PC-9 (cell line): ENCODE measurements at places on chromosomes 13 and 19.
A peak's percentile ranks its signal among the peaks of the same experiment; 100 is the strongest.

GRCh38 chr13:99419591-99420243, 81.6 kb upstream of the TM9SF2 start:
- no peak for DNase-seq

DNA sequence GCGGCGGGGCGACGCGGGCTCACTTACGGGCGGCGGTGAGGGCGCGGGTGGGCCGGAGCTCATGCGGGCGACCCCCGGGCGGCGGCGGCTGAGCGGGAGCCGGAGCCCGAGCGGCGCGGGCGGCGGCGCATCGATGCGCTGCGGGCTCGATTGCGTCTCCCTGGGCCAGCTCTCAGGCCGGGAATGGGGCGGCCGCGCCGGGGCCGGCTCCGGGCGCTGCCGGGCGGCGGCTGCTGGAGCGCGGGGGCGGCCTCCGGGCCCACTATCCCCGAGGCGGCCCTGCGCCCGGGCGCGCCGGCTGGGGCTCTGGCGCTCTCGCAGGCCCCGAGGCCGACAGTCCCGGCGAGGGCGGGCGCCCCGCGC, 1.4 kb upstream of the TSHZ3 start:
- DNase-seq = no peak

DNA sequence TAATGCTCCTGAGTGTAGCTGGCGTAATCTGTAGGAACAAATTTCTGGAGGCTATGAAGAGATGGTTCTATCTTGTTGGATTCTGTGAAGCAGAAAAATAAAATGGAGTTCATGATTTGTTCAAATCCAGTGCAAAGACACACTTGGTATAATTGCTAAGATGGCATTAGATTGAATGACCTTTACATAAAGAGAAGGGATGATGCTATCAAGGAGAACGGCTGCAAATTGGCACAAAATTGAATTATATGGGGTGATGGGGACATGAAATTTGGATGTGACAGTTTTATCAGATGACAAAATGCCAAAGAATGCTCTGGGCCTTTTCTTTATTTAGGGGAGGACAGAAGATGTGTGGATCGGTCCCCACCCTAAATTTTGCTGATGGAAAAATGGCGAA, 4.0 kb downstream of the METTL21C start:
- DNase-seq = no peak

DNA sequence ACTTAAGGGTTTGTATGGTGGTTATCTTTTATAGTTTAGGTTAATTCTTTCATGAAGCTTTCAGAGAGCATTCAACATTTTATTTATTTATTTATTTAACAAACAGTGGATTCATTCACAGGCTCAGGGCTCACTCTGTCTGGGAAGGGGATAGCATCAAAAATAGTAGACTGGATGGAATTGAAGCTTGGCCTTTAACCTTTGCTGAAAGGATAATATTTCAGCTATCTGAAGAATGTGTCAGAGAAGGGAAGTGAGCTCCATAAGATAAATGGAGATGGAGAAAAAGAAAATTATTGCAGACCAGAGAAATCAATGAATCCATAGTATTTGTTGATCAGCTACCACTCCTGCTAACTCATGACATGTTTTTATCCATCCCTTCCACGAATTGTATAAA, 305.6 kb downstream of the COG6 start:
- DNase-seq = no peak

DNA sequence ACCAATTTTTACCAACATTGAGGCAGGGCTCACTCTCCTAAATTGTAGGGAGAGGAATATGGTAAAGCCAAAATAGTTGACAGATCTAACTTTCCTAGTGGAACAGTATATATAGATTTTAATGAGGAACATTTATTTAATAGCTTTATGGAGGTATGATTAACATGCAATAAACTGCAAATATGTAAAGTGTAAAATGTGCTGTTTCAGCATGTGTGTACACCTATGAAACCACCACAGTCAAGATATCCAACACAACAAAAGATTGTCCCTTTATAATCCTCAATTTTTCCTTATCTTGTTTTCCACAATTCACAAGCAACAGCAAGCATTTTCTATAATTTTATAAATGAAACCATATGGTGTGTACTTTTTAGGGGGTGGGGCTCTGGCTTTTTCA, 4.1 kb upstream of the TRAPPC2B start:
- no peak for DNase-seq

- peak; percentile 96 for DNase-seq
Measured at GRCh38 chr13:109243311-109243951, 543.0 kb downstream of the IRS2 start.

DNA sequence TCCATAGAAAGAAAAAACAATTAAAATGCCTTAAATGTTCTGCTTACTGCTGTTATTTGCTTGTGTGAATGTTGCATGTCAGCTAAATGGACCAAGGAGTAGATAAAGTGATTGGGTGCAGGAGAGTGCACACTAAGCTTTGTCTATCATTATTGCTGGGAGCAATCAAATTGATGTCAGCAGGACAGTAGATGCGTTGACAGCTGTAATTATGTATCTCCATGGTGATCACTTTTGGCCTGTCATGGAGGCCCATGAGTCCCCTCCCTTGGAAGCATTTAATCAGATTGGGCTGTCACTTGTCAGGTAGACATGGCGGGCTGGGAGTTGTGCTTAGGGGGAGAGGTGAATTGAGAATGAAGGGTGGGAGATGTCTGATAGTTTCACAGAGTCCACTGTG, 215.3 kb downstream of the PCCA start:
- DNase-seq = no peak

GRCh38 chr19:7007859-7008258, 13.4 kb downstream of the MBD3L2B start:
- DNase-seq = no peak

DNA sequence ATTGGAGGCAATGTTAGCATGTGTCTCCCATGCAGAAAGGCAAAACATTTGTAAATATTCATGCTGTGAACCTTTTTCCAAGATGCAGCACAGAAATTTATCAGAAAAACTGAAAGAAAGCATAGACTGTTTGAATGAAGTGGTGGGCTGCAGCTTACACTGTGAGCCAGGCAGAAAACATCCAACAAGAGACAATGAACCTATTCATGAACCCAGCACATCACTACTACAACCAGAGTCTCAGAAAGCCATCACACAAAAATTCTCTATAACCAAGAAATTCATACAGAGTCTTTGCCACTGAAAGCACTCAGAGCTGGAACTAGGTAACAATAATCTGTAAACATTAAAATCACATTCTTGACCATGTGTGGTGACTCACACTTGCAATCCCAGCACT, 448.9 kb downstream of the UQCRFS1 start:
- DNase-seq = no peak

DNA sequence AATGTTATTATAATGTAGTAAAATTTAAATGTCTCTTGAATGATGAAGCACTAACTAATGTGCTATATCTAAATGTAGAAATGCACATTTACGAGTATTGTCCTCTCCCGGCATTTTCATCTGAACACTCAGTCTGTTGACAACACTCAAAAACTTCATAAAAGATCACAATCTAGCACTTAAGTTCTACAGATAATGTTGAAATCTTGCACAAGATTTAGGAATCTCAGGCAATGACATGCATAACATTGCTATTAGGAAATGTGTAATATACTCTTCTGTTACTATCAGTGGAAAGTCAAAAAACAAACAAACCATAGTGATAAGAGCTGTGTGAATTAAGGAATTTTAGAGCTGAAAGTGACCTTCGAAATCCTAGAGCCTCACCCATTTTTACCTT, 37.5 kb upstream of the XPO4 start:
- DNase-seq = no peak

DNA sequence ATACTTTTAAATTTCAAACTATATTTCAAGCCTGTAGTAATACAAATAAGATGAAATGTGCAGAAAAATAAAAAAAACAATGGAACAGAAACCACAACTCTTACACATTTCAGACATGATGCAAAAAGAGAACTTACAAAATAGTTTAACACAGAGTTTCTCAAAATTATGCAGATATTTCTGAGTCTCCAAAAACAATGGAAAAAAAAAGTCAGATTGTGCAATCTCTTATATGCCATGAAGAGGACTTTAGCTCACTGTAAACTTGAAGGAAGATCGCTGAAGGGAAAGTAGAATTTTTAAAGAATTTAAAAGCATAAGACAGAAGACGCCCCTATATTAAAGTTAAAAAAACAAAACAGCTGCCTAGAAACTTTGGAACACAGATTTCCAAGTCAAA, 20.4 kb downstream of the ZNF708 start:
- no peak for DNase-seq

GRCh38 chr13:82647540-82647939, 1234.7 kb downstream of the SLITRK1 start:
- DNase-seq = no peak

- DNase-seq = no peak
Measured at GRCh38 chr19:51573331-51573730, 2.2 kb downstream of the ZNF175 start.

DNA sequence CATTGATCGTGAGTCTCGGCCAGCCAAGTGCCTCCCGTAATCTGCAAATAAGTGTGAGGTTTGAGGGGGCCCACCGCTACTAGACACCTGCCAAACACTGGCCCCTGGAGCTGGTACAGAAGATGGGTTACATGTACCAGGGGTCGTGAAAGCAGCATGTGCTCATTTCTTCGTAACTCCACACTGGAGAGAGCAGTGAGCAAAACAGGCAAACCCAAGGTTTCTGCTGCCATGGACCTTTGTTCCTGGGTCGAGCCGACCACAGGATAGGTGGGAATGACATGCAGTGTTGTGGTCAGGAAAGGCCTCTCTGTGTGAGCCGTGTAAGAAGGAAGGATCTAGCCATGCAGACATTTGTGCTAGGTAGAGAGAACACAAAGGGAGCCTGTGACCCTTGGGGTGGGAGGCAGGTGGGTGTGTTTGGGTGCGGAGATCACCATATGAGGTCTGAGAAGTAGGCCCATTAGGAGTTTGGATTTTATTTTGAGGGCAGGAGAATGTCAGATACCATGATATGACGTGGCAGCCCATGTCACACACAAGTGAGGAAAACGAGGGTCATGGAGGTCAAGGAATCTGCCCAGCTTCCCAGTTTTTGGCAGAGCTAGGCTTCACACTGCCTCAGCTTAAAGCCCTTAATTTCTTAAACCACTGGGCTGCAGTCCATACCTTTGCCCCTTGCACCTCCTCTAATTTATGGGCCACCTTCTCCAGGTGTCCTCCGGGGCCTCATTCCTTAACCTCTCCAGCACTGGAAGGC, 919 bp downstream of the GTF3A start:
- DNase-seq = no peak
